Bronchial epithelial cell (primary cell): ENCODE measurements at places on chromosomes 4 and X. TPM values are rescaled to one million over a fixed set of nuclear protein-coding genes. Genes with fewer than 3 reads are reported as not detected.

The ZFP92 gene
- total RNA-seq: 0.53 and 1.3 TPM in 2 replicates

The CAPN6 gene
- not detected in 2 replicates for total RNA-seq

The CENPVL2 gene
- total RNA-seq: not detected in 2 replicates

The SASH3 gene
- total RNA-seq: not detected in 2 replicates

The TECRL gene
- not detected in 2 replicates for total RNA-seq

The SYTL5 gene
- total RNA-seq: 1.3 and 10.2 TPM in 2 replicates

The ADH7 gene
- total RNA-seq: 8.4 and 31.2 TPM in 2 replicates

The PAGE5 gene
- not detected in 2 replicates for total RNA-seq

The ZNF330 gene
- 42.4 and 49.7 TPM in 2 replicates for total RNA-seq

The ITM2A gene
- 1.8 and 4.9 TPM in 2 replicates for total RNA-seq

The DUSP21 gene
- total RNA-seq: not detected in 2 replicates

The ANXA5 gene
- total RNA-seq: 206 and 251 TPM in 2 replicates

The H2BW2 gene
- total RNA-seq: not detected in 2 replicates

The RTL9 gene
- total RNA-seq: not detected in 2 replicates

The TMEM150C gene
- under 0.01 and 0.13 TPM in 2 replicates for total RNA-seq

The MORC4 gene
- total RNA-seq: 23.7 and 37.9 TPM in 2 replicates

The INTS12 gene
- total RNA-seq: 24.7 and 30.0 TPM in 2 replicates

The SLC9A7 gene
- total RNA-seq: 8.2 and 15.0 TPM in 2 replicates

The SORCS2 gene
- under 0.01 and 1.0 TPM in 2 replicates for total RNA-seq

The TADA2B gene
- 12.1 and 14.6 TPM in 2 replicates for total RNA-seq

The WDR17 gene
- under 0.01 and 0.13 TPM in 2 replicates for total RNA-seq

The SATL1 gene
- total RNA-seq: under 0.01 TPM in 1 of 2 replicates, not detected in the other

The HSFX3 gene
- not detected in 2 replicates for total RNA-seq

The HDAC6 gene
- total RNA-seq: 33.2 and 36.2 TPM in 2 replicates

The VEGFD gene
- total RNA-seq: 0.26 TPM in 2 replicates

The TMEM47 gene
- total RNA-seq: 10.0 and 12.4 TPM in 2 replicates

The PNMA5 gene
- total RNA-seq: not detected in 2 replicates
